Endodermal cell (in vitro differentiated cells): ENCODE measurements at places on chromosomes 4 and X. TPM values are rescaled to one million over a fixed set of nuclear protein-coding genes. Genes with fewer than 3 reads are reported as not detected.

DNA sequence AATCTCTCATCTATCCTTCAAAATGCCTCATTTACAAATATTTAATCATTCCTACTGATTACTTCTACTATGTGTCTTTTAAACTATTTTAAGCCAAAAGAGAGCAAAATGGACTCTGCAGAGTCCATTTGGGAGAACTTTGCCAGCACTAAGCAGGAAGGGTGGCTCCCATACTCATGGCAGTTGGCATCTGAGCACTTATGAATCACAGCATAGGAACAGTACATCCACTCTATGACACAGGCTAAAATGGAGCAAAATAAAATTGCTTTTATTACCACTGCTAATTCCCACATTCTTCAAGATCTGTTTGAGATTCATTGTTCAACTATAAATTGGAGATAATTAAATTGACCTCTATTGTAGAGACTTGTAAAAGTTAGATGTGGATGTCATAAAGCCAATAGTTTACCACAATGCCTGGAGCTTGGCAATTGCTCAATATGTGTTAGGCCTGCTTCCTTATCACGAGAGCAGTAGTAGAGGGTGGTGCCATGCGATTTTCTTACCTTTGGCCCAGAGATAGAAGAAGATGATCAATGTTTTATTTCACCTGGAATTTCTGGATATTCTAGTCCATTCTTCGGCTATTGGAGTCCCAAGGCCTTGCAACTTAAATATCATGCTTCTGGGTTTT, 19.1 kb downstream of the HPGD start:
- H3K27ac ChIP-seq = no peak overlapping the region
- H3K4me3 ChIP-seq = no peak overlapping the region
- no peaks in the 10 kb centered on the region for H3K4me1 ChIP-seq
- DNase-seq = no peak

- H3K4me3 ChIP-seq = no peak overlapping the region
- no peaks in the 10 kb centered on the region for H3K27me3 ChIP-seq
- peaks cover 19% of the 10 kb centered on the region for H3K36me3 ChIP-seq
- H3K27ac ChIP-seq = no peak overlapping the region
- DNase-seq = no peak
- no peaks in the 10 kb centered on the region for H3K4me1 ChIP-seq
Observed at GRCh38 chrX:47247999-47248320, 15.2 kb downstream of the USP11 start.

- H3K27me3 ChIP-seq = no peaks in the 10 kb centered on the region
- peak overlapping the region; percentile 36 for H3K4me3 ChIP-seq
- H3K36me3 ChIP-seq = no peaks in the 10 kb centered on the region
- DNase-seq = no peak
Observed at GRCh38 chr4:21374641-21375368, 573.8 kb downstream of the KCNIP4 start.

GRCh38 chrX:123424546-123424945, 240.5 kb downstream of the GRIA3 start:
- H3K4me3 ChIP-seq = no peak overlapping the region
- no peak overlapping the region for H3K27ac ChIP-seq
- H3K36me3 ChIP-seq = no peaks in the 10 kb centered on the region
- no peaks in the 10 kb centered on the region for H3K4me1 ChIP-seq

GRCh38 chrX:57929373-57929772, 19.1 kb upstream of the ZXDA start:
- H3K27me3 ChIP-seq = no peaks in the 10 kb centered on the region
- no peaks in the 10 kb centered on the region for H3K36me3 ChIP-seq
- no peak overlapping the region for H3K4me3 ChIP-seq

DNA sequence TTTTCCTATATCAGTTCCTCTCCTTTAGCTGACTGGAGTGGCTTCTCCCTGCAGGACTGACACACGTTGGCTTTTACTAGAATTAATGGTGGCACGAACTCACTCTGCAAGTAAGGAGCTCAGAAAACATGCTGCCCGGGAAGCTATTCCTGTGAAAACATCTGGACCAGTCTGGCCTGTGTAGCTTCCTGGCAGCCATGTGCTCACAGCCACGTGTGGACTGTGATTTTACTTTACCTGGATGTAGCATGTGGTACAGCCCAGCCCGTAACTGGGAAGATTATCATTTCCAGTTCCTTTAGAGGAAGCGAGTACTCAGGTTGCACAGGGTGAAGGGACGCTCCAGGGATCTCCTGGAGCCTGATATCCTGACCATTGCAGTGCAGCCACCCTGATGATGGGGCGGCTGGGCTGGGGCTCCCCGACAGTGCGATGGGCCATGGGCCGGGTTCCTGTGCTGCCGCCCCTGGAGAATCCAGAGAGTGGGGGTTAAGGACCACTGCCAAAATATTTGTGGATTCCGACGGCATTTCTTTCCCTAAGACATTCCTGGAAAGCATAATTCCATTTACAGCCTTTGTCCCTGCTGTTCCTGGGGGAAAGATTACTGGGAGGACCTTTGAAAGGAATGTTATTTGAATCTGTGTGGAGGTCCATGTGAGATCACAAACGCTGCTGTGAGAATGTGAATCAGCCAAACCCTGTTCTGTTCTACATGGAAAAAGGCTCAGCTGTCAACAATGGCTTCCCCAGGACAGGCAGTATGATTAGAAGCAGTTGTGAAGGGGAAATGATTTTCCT, 35.0 kb downstream of the PROM1 start:
- DNase-seq = no peak
- no peak overlapping the region for H3K27ac ChIP-seq
- H3K4me1 ChIP-seq = peaks cover 13% of the 10 kb centered on the region
- no peaks in the 10 kb centered on the region for H3K36me3 ChIP-seq
- no peaks in the 10 kb centered on the region for H3K27me3 ChIP-seq

DNA sequence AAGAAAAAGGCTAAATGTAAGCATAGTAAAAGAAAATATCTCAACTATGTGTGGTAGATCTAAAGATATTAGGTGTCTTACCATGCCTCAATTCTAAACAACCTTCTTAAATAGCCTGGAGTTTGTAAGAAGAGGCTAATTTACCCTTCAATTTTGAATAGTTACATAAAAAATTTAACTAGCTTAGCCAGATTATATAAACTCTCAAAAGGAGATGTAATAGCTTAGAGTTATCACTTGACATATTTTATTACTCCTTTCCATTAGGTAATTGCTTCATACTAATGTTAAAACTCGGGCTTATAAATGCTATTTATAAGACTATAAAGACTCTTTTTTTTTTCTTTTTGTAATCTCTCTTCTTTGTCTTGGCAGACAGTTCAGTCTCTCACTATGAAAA, 297.5 kb upstream of the PABPC4L start:
- H3K27me3 ChIP-seq = no peaks in the 10 kb centered on the region
- H3K4me3 ChIP-seq = no peak overlapping the region
- no peaks in the 10 kb centered on the region for H3K4me1 ChIP-seq
- no peaks in the 10 kb centered on the region for H3K36me3 ChIP-seq

GRCh38 chr4:116796022-116796421, 289.4 kb downstream of the TRAM1L1 start:
- no peaks in the 10 kb centered on the region for H3K27me3 ChIP-seq
- H3K36me3 ChIP-seq = no peaks in the 10 kb centered on the region
- peak; percentile 57 for DNase-seq
- no peak overlapping the region for H3K27ac ChIP-seq
- H3K4me1 ChIP-seq = peaks cover 5% of the 10 kb centered on the region
- no peak overlapping the region for H3K4me3 ChIP-seq

- peak within 1 kb of the TSS; percentile 74 for H3K4me3 ChIP-seq
- no peaks in the 10 kb centered on the region for H3K36me3 ChIP-seq
- H3K4me1 ChIP-seq = no peaks in the 10 kb centered on the region
- H3K27me3 ChIP-seq = peaks cover 15% of the 10 kb centered on the region
- DNase-seq = peak; percentile 88
Observed at GRCh38 chrX:72131317-72132294, at the start of gene RTL5. TSS of gene RTL5 (minus strand) at chrX:72131915.

Gene ATP1B4
- total RNA-seq = not detected in 2 replicates

Gene NUP62CL
- 8.5 to 12.5 TPM (median 12.5 TPM) in 3 replicates for total RNA-seq
